ENCODE measurements at places on chromosomes 3 and 15. TPM values are rescaled to one million over a fixed set of nuclear protein-coding genes. Genes with fewer than 3 reads are reported as not detected.

INSYN1 gene
- total RNA-seq: 5.1 TPM

HDGFL3 gene
- total RNA-seq: 21.6 TPM

U2SURP gene
- total RNA-seq: 44.8 TPM

ITIH4 gene
- total RNA-seq: 1.6 TPM

EPHB3 gene
- 7.0 TPM for total RNA-seq

TADA3 gene
- 51.1 TPM for total RNA-seq

SPG21 gene
- 87.7 TPM for total RNA-seq

IL5RA gene
- total RNA-seq: not detected

TRIM42 gene
- total RNA-seq: not detected

PCBP4 gene
- total RNA-seq: 29.8 TPM

GOLGA8N gene
- 4.4 TPM for total RNA-seq

C3orf80 gene
- total RNA-seq: 8.0 TPM

RBMS3 gene
- 157 TPM for total RNA-seq

GP5 gene
- 0.14 TPM for total RNA-seq

OCA2 gene
- total RNA-seq: not detected

TRAIP gene
- total RNA-seq: 1.4 TPM

CHL1 gene
- 2.6 TPM for total RNA-seq

SLC24A5 gene
- not detected for total RNA-seq

HYAL3 gene
- 3.7 TPM for total RNA-seq

HCN4 gene
- not detected for total RNA-seq

C3orf49 gene
- total RNA-seq: not detected

TUSC7 gene
- total RNA-seq: not detected

ZBTB20 gene
- 12.6 TPM for total RNA-seq

FNDC3B gene
- 153 TPM for total RNA-seq

NPAP1 gene
- total RNA-seq: not detected

RBPMS2 gene
- not detected for total RNA-seq

GHSR gene
- not detected for total RNA-seq

DHFR2 gene
- total RNA-seq: 4.3 TPM

ECE2 gene
- total RNA-seq: not detected

SPINK8 gene
- total RNA-seq: not detected

GXYLT2 gene
- total RNA-seq: 34.8 TPM

GRAMD2A gene
- 0.55 TPM for total RNA-seq

STAC gene
- 3.8 TPM for total RNA-seq

MME gene
- 789 TPM for total RNA-seq

NOP10 gene
- 178 TPM for total RNA-seq

GOLGA6D gene
- total RNA-seq: not detected

ACTR8 gene
- total RNA-seq: 42.0 TPM

WDR72 gene
- not detected for total RNA-seq

IQCH gene
- total RNA-seq: 3.3 TPM

NTRK3 gene
- 0.28 TPM for total RNA-seq

CEMIP gene
- 466 TPM for total RNA-seq

TTLL13 gene
- total RNA-seq: 0.14 TPM

DNAJA4 gene
- total RNA-seq: 3.5 TPM

GRM2 gene
- not detected for total RNA-seq

CCDC9B gene
- total RNA-seq: 13.8 TPM

CASR gene
- not detected for total RNA-seq

CHRM5 gene
- total RNA-seq: under 0.01 TPM

Measured in smooth muscle cell of bladder (primary cell).